ENCODE measurements at places on chromosomes 5 and 9.

DNA sequence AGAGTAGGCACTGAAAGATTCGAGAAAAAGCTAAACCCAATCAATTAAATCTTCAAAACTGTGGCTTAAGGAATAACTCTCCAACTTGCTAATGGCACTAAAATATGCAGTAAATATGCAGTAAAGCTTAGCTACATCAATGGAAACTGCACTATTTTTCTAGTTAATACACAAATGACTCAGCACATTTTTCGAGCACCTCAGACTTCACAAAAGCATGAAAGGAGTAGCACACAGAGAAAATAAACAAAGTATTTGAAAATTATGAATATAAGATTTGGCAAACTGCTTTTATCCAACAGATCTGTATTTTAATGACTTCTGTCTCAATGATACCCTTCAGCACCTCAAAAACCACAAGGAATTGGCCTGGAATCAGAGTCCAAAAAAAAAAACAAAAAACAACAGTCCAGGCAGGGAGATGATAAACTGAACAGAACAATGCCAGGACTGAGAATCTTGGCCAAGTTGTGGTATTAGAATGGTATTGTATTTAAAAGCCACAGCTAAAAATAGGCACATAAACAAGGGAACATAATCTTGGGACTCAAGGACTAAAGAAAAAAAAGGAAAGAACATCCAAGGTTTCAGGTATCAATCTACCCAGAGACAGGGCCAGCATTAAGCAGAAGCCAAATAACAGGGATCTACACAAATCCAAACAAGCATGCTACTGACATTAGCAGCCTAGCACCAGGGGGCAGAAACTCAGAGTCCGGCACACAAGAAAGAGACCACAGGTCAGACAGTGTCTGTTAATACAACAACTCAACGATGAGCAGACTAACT is 21.4 kb downstream of the TMEM245 start:
- DNase-seq = no peak

- DNase-seq = no peak
Measured at GRCh38 chr5:124572971-124573370, 173.5 kb downstream of the ZNF608 start.

GRCh38 chr5:75439276-75439675 is 72.2 kb downstream of the CERT1 start:
- DNase-seq = no peak

- DNase-seq = no peak
Measured at GRCh38 chr9:112078432-112078831, 96.7 kb downstream of the SUSD1 start.

DNA sequence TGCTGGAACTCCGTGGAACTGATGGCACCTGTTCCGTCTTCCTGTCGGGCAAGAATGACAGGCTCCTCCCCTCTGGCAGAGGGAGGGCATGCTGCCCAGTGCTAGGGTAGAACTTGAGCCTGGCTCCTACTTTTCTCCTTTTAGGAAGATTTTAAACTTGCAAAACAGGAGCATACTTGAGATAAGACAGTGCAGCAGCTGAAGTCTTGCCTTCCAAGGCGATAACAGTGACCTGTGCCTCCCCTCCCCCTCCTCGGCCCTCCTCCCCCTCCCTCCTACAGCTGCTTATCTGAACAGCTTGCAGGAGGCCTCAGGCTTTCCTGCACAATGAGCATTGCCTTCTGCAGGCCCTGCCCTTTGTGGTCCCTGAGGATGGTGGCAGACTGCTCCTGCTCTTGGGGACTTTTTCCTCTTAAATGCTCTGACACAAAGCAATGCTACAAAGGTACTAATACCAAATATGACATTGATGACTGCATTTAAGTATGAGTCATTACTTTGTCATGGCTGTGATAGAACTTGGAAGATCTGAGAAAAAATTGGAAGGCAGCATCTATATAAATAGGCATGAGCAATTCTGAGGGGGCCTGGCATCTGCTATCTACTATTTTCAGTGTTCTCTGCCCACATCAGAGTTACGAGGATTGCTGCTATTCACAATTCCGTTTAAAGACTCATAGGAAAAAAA is 2.0 kb downstream of the GADD45G start:
- no peak for DNase-seq

DNA sequence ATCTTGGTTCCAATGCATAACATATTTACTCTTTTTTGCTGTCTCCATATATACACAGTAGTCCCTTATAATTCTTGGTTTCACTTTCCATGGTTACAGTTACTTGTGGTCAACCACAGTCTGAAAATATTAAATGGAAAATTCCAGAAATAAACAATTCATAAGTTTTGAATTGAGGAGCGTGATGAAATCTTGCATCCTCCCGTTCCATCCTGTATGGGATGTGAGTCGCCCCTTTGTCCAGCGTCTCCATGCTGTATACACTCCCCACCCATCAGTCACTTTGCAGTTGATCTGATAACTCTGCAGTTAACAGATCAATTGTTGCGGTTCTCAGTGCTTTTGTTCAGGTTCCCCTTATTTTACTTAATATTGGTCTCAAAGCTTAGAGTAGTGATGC is 11.5 kb upstream of the FAF2 start:
- DNase-seq = no peak

DNA sequence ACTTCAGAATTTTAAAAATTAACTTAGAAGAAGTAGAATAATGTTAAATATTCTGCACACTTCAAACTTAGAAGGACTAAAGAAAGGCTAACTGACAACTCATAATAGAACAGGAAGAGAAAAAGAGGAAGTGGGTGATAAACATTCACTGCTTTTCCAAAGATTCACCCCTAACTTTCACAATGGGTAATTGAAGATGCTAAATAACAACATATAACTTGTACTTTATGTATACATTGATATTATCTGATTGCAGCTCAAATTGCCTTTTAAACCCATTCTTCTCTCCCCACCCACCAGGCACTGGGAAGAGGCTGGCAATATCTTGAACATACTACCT is 376.6 kb downstream of the EFNA5 start:
- no peak for DNase-seq

All from NCI-H524 treated with DMSO at 0.1 percent for 48 hours (cell line).